RPMI7951 (cell line): ENCODE measurements at places on chromosomes 5 and 9. TPM values are rescaled to one million over a fixed set of nuclear protein-coding genes. Genes with fewer than 3 reads are reported as not detected.

GRCh38 chr5:113293975-113294310 lies 140.8 kb downstream of the TSSK1B start:
- peak; percentile 26 for DNase-seq

- DNase-seq: no peak
Measured at GRCh38 chr5:157271740-157272271, 5.9 kb downstream of the CYFIP2 start.

The LRRC70 gene
- total RNA-seq: 0.12 and 0.59 TPM in 2 replicates

DNA sequence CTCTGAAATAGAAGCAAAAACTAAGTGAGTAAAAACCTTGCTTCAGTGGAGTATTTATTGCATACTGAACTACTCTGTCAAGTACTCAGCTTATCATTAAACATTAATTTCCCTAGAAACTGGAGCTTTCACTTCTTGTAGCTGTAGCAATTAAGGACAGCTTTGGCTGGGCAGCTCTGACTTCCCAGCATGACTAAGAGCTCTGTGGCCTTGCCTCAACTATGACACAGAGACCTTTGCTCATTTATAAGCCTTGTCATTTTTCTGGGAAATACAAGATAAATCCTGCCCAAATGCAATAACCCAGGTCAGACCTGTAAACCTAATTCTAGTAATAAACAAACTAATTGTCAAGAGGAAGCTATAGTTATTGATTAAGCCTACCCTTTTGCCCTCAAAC lies 65.4 kb upstream of the STK32A start:
- DNase-seq: no peak

The ZBED3 gene
- 0.29 and 0.60 TPM in 2 replicates for total RNA-seq

- DNase-seq: no peak
Measured at GRCh38 chr5:53560028-53560427, 411 bp upstream of the NDUFS4 start.

The FOXD4 gene
- total RNA-seq: not detected in 2 replicates

The MTAP gene
- 25.7 and 34.0 TPM in 2 replicates for total RNA-seq

GRCh38 chr9:128214571-128215490 lies 11.7 kb downstream of the DNM1 start:
- no peak for DNase-seq
